Vagina (tissue), 2 donors: ENCODE measurements at places on chromosomes 13 and 19.

DNA sequence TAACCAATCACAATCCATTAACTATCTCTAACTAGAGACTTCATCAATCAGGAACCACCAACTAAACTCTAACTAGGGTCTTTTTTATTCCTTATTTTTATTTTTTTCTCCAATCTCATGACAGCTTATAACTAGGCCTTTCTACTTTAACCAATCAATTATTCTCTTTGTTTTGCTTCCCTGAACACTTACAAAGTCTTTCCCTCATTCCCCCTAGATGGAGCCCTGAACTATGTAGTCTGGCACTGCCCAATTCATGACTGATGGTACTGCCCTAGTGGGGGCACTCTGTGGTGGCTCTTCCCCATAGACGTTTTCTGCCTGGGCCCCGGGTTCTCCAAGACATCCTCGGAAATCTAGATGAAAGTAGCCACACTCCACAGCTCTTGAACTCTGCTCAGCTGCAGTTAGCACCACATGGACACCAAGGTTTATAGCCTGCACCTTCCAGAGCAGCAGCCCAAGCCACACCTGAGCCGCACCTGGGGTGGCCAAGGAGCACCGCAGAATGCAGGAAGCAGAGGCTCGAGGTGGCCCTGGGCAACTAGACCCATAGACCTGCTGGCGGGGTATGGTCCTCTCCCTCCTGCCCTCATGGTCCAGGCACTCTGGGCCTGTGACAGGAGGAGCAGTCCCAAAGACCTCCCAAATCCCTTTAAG, 6.6 kb downstream of the ATP7B start:
- DNase-seq = no peak

- no peak for DNase-seq
These were observed 38.8 kb upstream of the GATAD2A start for GRCh38 chr19:19366434-19367396.

- DNase-seq = no peak
These were observed 64.7 kb upstream of the STARD13 start for GRCh38 chr13:33349986-33350826.

- DNase-seq = no peak
These were observed 33.3 kb downstream of the BRD4 start for GRCh38 chr19:15298847-15299567.

GRCh38 chr19:32653599-32653915, 21.4 kb downstream of the ANKRD27 start:
- no peak for DNase-seq

GRCh38 chr13:40484101-40484800, 182.2 kb downstream of the FOXO1 start:
- DNase-seq = no peak

DNA sequence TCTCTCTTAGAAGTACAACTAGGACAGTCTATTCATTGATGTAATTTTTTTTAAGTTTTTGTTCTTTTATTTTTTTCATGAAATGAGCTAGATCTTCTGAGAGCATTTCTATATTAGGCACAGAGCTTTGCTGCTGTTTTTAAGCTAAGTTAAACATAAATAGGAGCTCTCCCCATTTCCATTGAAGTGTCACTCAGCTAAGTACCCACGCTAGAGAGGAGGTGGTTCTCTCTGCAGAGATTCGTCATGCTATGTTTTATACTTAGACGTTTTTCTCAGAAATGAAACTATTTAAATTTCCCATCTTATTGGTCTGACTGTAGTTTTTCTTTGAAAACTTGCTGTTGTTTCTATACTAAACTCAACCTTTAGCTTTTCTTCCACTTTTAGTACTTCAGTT, 271.5 kb downstream of the PCDH9 start:
- DNase-seq = no peak

- DNase-seq = no peak
These were observed 2.9 kb upstream of the CADM4 start for GRCh38 chr19:43642531-43642930.

DNA sequence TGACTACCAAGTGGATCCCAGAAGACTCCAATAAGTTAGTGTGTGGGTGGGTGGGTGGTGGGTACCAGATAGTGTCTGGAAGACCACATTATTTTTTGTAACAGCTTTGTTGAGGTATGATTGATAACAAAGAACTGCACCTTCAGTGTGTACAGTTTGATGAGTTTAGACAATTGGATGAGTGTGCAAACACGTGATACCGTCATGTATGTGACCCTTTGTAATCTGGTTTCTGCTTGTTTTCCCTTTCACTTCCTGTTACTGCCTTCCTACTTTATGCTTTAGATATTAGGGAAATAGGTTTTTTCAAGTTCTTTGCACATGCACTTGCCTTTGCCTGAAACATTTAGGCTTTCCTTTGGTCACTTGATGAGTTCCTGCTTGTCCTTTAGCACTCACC, 8.5 kb downstream of the RPL21 start:
- peak; percentile 64 for DNase-seq

DNA sequence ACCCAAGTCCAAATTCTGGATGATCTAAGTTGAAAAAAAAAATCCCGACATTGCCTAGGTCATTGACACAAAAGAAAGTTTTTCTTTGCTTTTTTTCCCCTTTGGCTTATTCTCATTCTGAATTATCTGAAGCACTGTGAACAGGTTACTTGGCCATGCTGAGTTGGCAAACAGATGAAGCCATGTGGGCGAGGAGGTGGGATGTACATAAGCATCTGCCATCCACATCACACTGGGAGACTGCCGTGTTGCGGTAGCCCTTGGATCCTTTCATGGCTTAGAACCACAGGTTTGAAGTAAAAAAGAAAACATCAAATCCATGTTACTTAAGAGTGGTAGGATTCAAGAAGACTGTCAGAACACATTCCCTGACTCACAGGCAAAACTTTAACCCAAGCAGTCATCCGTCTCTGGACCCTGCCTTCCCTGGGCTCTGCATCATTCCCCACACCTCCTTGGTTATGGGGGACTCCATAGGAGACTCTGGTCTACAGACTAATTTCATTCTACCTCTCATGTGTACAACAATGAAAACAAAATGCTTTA, 242.5 kb upstream of the SERP2 start:
- no peak for DNase-seq

DNA sequence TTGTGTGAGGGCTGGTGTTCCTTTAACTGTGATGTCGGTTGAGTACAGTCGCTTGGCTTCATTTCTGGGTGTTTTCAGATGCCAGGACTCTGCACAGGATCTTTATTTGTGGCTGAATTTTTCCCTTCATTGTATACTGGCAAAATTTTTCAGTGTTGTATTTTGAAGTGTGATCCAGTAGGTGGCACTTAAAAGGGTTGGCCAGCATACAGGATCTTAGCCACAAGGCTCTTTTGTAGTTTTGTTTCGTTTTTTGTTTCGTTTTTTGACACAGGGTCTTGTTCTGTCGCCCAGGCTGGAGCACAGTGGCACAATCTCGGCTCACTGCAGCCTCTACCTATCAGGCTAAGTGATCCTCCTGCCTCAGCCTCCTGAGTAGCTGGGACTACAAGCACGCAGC, 8.7 kb downstream of the FCAR start:
- DNase-seq = no peak

DNA sequence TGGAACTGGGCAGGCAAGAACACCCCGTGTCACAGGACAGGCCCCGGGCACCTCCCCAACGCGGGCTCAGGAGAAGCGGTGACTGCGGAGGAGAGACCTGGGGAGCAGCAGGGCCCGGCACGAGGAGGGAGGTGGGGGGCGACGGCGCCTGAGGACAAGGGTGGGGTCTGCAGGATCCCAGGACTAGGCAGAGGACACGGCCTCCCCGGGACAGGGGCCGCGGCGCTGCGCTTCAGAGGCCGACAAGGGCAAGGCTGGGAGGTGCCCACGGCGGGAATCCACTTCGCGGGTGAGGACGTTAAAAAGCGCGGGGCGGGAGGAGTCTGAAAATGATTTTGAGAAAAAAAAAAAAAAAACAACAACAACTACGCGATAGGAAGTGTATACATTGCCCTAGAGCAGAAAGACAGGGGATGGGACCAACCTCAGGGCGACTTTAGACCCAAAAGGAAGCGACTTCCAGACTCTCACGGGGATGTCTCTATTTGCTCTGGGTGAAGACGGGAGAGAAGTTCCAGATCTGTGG, 44.9 kb downstream of the ZNF611 start:
- peak; percentile 88 for DNase-seq
